NCI-H748 treated with DMSO at 0.1 percent for 48 hours (cell line): ENCODE measurements at places on chromosomes 3 and 15.

DNA sequence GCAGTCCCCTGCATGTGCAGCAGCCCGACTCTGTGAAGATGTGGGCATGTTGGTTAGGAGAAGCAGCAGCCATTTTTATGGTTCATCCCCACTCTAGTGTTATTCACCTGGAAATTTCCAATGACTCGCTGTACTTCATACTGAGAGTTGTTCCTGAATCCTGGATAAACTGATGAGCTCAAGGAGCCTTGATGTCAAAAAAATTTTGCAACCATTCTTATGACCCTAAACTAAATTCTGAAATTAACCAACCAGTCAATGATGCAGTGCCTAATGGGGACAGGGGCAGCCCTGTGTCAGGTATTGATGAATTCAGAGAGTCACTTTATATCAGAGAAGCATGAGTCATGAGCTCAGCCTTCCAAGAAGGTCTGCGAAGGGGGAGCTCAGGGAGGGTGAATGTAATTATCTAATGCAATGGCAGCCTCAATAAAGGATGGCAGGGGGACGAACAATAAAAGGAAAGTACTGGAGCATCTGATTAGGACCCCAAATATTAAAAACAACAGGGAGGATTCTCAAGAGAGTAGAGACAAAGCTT is 108.4 kb upstream of the VEPH1 start:
- no peak for DNase-seq

DNA sequence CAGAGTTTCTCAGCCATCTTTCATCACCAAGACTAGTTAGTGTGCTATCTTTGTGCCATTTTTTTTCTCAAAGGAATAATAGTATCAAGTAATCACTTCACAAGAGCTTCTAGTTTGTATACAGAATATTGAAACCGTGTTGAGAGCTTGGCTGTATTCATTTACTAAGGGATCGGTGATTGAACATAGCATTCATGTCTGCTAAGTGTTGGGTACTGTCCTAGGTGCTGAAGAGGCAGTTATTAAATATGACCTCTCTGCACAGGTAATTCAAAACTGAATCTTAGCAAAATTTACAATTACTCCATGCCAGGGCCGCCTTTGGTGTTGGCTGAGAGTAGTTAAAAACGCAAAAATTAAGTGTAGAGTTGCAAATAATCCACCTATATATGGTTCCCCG is 355.3 kb upstream of the RORA start:
- no peak for DNase-seq

- no peak for DNase-seq
Measured at GRCh38 chr3:110773413-110773954, 298.1 kb upstream of the NECTIN3 start.

DNA sequence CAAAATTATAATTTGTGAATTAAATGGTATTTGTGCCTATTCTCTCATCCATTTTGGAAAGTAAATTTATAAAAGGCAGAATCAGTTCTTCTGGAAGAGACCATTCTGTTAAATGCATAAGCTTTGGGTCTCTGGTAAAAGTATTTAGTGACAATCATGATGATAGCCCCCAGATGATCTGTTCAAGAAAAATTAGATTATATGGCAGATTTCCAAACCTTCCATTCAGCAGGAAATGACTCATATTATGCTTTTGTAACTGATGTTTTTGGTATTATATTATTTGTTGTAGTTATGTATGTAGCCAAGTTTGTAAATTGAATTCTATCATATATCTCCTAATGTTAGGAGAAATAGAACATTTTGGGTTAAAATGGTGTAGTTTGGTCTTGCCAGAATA is 340.8 kb upstream of the DPH6 start:
- no peak for DNase-seq

- no peak for DNase-seq
Measured at GRCh38 chr15:68383161-68384074, 48.5 kb downstream of the ITGA11 start.

GRCh38 chr3:78976200-78976599 is 791.6 kb downstream of the ROBO1 start:
- no peak for DNase-seq

- no peak for DNase-seq
Measured at GRCh38 chr15:33722005-33722672, 246.2 kb upstream of the CHRM5 start.
